ENCODE measurements at places on chromosomes 12 and 14. TPM values are rescaled to one million over a fixed set of nuclear protein-coding genes. Genes with fewer than 3 reads are reported as not detected.
A peak's percentile ranks its signal among the peaks of the same experiment; 100 is the strongest.

Gene MARS1
- total RNA-seq, result 130 TPM

Gene APPL2
- total RNA-seq, result 16.7 TPM

DNA sequence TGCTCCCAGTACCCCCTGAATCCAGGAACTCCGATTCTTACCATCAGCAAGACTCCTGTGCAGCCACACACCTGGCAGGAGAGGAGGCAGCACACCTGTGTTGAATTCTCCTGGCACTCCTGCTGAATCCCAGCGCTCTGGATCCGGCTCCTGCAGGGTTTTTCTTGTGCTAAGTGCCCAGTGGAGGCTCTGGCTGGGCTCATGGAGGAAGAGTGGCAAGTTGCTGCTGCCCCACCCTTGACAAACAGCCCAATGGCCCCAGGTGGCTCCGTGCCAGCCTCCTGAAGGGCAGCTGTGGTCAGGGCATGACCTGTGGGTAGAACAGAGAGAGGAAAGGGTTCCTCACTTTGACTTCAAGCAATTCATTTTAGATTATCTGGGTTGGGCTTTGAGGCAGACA lies 20.0 kb downstream of the CRACR2A start:
- no peak for ATAC-seq

- ATAC-seq, result no peak
These were observed 127.4 kb upstream of the PRMT8 start for GRCh38 chr12:3363608-3364007.

- no peak for ATAC-seq
These were observed 18.3 kb downstream of the ARMH4 start for GRCh38 chr14:58133739-58134138.

DNA sequence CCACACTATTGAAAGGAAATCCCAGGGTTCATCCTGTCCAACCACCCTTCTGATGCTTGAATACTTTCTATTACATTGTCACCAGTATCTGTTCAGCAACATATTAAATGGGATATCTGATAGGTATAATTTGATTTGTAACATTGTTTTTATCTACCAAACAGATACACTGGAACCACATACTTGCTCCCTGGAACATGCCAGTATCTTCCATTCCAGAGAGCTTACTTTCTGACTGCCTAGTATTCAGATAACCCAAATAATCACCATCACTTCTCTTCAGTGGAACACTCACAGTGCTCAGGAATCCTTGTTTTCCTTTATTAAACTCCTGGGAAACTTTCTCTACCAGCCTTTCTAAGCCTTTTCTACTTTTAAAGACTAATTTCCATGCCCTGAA lies 19.3 kb downstream of the LRP6 start:
- ATAC-seq, result no peak

DNA sequence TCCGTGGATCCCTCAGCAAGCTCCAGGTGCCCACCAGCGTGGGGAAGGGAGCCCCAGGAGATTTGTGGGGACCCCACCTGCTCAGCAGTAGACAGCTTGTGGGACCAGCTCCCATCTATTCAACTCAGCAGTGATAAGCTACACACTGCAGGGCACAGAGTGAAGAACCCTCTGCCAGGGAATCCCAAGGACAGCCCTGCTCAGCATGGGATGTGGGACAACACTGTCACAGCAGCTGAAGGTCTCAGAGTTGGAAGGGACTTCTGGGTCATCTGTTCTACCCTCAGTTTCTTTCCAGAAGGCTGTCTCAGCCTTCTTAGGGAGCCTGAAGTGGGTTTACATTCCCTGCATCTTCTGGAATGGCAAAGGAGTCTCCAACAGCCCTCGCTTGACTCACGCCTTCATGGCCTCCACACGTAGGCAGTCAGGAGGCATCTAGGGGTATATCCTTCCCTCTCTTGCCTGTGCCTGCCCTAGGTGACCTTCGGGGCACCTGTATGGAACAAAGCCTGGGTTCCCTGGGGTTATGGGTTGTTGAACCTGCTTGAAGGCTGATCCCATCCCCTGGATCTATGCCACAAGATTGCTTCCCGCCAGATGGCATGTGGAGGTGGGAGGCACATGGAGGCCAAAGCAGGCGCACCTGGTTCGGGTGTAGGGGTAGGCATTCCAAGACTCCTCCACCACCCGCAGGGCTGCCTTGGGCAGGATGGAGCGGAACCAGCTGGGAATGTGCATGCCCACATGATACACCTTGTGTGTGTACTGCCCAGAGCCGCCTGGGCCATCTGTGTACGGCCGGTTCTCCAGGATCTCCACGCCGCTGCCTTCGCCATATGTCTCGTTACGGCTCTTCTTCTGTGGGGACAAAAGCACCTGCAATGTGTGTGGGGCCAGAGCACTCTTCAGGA lies 33.0 kb downstream of the ARL6IP4 start:
- no peak for ATAC-seq

DNA sequence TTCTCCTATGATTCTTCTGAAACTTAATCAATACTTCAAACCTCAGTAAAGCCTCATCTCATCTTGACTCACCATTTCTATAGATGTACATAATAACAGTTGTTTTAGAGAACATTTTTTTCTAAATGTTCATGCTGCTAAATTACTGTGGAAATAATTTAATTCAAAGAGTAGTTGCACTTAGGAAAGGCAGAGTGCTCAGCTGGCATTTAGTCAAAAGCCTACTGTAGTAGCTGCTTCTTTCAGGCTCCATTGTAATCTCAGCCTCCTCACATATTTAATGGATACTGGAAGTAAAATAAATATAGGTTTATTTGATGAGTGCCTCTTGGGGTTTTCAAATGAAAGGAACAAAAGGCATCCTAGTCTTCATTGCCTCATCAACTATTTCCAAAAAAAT lies 325.0 kb downstream of the CCER1 start:
- no peak for ATAC-seq

- no peak for ATAC-seq
These were observed 11.7 kb downstream of the KIF21A start for GRCh38 chr12:39431002-39431796.

Gene HOXC6
- not detected for total RNA-seq

GRCh38 chr14:53365486-53366130 lies 212.5 kb upstream of the DDHD1 start:
- ATAC-seq, result no peak

Gene TAMALIN
- total RNA-seq, result 26.3 TPM

- peak; percentile 92 for ATAC-seq
These were observed at the start of gene EML1 for GRCh38 chr14:99793213-99794150. EML1 (plus strand) TSS chr14:99793413; CDS start chr14:99793477, 64 bp downstream.
